A172 (cell line): ENCODE measurements at places on chromosomes 6 and 20. TPM values are rescaled to one million over a fixed set of nuclear protein-coding genes. Genes with fewer than 3 reads are reported as not detected.

The FOXC1 gene
- total RNA-seq: 3.5 and 4.6 TPM in 2 replicates

The SIRPB1 gene
- 0.55 and 0.74 TPM in 2 replicates for total RNA-seq

The MLIP gene
- total RNA-seq: 0.81 and 1.1 TPM in 2 replicates

The MOXD1 gene
- total RNA-seq: 18.5 and 27.5 TPM in 2 replicates

GRCh38 chr20:53793783-53794383, 200.2 kb upstream of the ZNF217 start:
- DNase-seq: no peak

GRCh38 chr6:2209226-2209809, 36.1 kb downstream of the GMDS start:
- peak; percentile 48 for DNase-seq

GRCh38 chr6:54698974-54699373, 147.6 kb upstream of the FAM83B start:
- DNase-seq: no peak

DNA sequence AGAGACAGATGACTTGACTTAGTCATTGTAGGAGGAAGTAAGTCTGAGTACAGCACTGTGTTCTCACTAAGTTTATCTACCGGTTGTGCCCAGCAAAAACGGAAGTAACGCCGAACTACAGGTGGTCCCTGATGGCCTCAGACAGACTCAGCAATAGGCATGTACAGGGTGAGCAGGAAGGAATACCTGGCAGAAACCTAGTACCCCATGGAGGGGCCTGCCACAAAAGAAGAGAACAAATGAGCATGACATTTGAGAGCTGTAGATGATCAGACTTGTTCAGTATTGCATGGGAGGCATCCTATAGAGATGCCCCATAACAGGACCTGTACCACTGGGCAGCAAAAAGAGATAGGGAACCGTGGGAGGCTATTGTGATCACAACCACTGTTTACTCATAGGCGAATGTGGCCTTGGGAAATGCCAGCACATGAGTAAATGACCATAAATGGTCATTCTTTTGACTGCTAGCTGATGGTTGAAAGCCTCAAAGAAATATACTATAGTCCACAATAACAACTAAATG, 106.4 kb upstream of the TAB2 start:
- DNase-seq: peak; percentile 20

DNA sequence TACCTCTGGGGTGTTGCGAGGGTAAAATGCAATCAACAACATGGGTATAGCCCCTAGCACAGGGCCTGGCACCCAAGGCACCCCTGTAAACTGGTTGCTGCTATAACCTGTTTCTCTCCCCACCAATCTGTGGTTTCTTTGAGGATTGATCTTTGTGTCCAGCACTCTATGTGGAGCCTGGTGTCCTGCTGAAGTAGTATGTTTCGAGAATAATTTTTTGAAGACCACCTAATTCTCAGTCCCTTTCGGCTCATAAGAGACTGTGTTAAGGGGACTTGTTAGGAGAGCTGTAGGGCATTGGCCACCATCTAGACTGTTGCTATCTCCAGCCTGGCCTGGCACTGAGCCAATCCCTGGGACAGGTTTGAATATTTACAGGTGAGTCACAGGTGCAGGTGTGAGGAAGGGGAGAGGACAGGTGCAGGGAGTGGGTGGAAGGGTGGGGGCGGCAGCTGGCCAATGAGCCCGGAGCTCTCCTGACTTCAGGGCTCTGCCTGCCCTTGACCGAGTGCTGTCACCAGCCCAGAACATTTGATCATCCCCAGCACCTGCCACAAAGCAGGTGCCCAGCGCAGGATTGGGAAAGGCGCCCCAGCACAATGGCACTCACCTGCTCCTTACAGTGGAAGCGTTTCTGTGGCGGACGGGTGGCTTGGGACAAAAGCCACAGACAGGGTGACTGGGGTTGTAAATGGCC, 8.1 kb upstream of the C20orf144 start:
- no peak for DNase-seq

DNA sequence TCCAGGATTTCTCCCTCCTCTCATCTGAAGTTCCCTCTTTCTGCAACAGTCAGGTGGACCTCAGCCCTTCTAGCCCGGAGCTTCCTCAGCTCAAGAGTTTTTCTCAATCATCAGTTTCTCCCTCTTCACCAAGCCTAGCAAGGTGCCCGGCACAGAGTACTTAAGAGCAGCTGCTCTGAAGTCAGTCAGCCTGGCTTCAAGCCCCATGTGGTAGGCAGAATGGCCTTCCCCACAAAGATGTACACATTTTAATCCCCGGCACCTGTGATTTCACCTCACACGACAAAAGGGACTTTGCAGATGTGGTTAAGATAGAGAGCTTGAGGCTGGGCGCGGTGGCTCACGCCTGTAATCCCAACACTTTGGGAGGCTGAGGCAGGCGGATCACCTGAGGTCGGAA, 15.1 kb upstream of the RBPJL start:
- DNase-seq: no peak

- DNase-seq: no peak
Observed at GRCh38 chr6:225907-226306, 66.4 kb upstream of the DUSP22 start.

- no peak for DNase-seq
Observed at GRCh38 chr20:62935968-62936585, 1.9 kb upstream of the GID8 start.

GRCh38 chr20:25081065-25081729, 744 bp downstream of the VSX1 start:
- no peak for DNase-seq
